GM12878 (cell line): ENCODE measurements at places on chromosomes 4 and X.
A peak's percentile ranks its signal among the peaks of the same experiment; 100 is the strongest.

DNA sequence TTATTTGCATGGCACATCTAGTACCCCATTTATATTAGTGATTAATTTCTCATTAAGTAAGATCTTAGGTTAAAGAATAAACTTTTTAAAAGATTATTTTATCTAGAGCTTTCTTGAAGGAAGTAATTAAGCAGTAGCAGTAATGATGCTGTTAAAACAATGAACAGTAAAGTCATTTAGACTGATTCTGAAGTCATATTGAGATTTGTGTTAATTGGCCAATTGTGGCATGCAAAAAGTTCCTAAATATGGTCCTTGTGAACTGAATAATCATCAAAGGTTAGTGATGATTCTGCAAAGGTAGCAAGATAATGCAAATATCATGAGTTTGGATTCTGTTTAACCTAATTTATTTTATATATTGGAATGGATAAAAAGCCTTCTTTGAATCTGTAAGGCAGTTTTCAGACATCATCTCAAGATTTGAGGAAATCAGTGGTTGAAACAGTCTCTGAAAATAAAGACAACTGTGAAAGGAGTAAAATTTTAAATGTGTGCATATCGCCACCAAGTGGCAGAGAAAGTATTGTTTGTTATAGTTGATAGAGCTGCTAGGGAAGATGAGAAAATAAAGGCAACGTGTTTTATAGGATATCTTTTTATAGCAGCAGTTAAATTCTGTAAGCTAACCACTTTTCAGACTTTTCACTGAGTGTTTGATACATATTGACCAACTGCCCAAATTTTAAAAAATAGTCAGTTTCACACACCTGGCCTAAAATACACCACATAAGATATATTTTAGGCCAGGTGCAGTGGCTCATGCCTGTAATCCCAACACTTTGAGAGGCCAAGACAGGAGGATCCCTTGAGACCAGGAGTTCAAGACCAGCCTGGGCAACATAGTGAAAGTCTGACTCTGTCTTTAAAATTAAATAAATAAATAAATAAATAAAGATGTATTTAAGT lies 79.6 kb downstream of the CCKAR start:
- DNase-seq, result peak; percentile 44

- DNase-seq, result peak; percentile 55
Measured at GRCh38 chr4:112817933-112818593, 181.1 kb downstream of the LARP7 start.

- DNase-seq, result no peak
Measured at GRCh38 chr4:169811476-169811875, 53.7 kb upstream of the HPF1 start.

GRCh38 chr4:186689476-186689875 lies 34.2 kb downstream of the FAT1 start:
- no peak for DNase-seq

- no peak for DNase-seq
Measured at GRCh38 chr4:168279556-168279955, 39.0 kb downstream of the DDX60 start.

DNA sequence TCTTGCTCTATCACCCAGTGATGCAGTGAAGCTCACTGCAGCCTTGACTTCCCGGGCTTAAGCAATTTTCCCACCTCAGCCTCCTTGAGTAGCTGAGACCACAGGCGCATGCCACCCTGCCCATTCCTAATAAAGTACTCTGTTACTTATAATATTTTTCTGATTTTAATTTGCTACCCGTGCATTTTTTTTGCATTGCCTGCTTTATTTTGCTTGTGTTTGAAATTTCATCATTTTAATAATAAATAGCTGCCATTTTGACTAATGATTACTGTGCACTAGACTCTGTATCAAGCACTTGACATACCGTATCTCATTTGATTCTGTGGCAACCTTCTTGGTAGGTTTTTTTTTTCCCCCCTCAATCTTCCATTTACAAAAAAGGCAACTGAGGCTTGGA lies 41.7 kb downstream of the FAM193A start:
- no peak for DNase-seq

DNA sequence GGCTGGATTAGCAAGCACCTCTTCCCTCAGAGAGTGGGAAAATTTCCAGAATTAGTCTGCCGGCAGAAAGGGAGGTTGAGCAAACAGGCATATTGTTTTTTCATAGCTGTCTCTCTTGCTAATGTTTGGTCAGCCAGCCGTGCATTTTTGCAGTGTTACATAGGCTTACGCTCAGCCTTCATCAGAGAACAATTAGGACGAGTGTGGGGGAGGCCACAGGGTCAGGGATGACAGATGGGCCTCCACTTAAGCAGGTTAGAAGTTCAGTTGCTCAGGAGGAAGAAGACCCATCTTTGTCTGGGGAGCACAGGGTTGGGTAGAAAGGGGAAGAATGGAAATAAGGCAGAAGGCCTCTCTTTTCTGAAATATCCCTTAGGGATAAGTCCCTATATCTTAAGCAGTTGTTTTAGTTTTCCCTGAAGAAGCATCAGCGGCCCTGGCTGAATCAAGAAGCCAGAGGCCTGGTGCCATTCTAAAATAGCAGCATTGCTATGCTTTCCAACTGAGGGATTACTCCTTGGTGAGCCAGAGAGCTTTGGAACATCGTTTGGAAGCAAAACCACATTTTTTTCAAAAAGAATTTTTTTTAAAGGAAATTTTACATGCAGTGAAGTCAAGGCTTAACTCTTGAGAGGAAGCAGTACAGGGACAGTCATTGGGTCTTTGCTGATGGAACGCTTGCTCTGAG lies 118.8 kb downstream of the SMIM20 start:
- no peak for DNase-seq

- no peak for DNase-seq
Measured at GRCh38 chrX:16592194-16592770, 57.7 kb upstream of the S100G start.

DNA sequence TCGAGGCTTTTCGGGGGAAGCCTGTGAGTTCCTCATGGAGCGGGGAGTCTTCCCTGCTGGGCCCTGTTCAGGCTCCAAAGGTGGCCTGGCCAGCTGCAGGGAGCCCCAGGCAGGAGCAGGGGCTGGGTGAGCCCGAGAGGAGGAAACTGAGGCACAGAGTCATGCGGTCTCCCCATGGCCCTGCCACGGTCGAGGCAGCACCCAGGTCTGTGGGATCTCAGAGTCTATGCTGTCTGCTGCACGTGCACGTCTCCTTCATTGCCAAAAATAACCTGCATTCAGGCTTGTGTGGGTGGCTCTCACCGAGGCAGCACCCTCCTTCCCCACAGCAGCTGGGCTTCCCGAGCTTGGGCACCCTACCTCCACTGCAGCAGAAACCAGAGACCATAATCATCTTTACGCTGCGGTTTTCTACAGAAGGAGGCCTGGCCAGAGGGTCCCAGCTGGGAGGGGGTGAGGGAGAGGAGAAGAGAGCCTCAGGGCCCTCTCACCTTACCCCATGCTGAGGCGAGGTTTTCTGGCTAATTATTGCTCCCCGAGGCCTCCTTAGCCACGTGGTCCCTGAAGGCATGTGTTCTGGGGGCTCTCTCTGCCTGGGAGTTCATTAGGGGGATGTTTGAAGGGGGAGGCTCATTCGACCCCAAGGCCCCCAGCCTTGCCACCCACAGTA lies 64.3 kb downstream of the CPZ start:
- no peak for DNase-seq

- peak; percentile 41 for DNase-seq
Measured at GRCh38 chr4:82989575-82990429, 20.8 kb downstream of the LIN54 start.

DNA sequence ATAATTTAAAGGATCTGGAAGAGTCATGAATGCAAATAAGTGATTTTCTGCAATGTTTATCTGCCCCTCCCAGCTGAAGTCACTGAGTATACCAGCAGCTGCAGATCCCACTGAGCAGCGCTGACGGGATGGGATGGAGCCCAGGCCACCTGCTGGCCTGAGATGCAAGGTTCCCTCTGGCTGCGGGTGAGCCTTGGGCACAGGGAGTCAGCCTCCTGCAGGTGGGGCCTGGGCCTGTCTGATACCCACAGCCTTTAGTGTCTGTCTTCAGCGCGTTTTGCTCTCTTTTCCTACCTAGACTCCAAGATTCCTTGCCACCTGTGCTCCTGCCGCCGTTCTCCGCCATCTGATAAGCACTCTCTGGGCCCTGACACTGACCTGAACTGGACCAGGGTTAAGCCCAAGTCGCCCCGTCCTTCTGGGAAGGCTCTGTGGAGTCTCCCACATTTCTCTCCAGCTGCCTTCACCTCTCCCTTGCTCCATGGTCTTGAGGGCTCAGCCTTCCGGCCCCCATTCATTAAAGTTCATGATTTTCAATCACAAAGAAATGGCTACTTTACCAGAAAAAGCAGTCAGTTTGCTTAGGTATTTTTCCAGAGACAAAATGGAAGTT lies 223.1 kb upstream of the FAT1 start:
- DNase-seq, result no peak

DNA sequence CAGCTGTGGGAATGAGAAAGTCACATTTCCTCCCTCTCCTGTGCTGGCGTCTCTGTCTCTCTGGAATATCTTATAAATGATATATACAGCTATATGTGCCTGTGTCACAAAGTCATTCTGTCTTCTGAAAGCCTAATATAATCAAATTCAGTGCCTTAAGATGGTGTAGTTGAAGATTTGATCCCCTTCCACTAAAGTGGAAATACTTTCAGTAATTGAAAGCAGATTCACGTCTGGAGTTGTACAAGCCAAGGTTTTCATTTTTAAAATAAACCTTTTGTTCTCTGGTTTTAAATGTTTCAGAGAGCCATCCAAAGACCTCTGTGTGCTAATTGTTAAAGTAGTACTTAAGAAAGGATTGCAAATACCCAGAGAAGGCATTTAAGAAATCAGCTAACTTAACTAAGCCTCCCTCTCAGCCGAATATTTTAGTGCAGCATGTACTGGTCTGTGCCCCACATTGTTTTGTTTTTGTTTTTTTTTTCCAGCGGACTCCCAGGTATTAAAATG lies 206.8 kb downstream of the TENM3 start:
- no peak for DNase-seq

DNA sequence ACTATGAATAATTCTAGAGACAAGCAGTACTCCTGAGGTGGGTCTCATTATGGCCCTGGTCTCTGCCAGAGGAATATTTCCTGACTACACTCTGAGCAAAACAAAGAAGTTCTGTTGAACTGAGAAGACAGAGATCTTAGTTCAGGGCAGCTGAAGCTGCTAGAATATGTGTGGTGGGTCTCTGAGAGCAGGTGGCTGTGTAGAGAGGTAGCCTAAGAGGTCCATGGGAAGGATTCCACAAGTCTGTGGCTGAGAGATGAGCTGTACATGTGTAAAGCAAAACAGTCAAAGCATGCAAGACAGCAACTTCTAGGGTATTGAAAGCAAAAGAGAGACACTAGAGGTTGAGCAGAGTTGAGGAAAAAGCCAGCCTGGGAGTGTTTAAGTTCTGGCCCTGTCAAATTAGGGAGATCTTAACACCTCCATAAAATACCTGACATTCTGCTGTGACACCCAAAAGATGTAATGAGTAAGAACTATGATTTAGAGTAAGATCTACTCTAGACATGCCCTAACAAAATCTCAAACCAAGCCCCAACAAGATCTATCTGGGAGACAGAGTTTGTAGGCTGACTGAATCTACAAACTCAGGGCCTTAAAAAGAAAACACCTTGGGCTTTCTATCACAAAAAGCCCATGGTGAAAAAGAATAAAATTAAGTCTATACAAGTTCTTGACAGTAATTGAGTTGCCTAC lies 274.4 kb downstream of the BANK1 start:
- DNase-seq, result no peak

DNA sequence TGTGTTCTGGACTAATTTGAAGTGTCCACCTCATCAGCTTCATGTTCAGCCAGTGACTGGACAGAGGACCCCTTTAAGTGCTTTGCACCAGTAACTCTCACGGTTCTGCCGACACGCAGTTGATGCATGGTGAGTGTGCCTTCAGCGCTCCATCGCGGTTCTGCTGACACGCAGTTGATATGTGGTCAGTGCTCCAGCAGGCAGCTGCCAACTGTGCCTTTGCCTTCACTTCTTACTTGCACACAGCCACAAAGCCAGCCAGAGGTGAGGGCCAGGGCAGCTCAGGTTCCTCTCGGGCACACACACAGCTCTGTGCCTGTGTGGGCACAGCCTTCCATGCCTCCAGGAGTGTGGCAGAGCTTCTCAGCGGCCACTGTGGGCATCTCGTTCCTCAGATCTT lies 12.4 kb downstream of the NKX1-1 start:
- DNase-seq, result no peak

DNA sequence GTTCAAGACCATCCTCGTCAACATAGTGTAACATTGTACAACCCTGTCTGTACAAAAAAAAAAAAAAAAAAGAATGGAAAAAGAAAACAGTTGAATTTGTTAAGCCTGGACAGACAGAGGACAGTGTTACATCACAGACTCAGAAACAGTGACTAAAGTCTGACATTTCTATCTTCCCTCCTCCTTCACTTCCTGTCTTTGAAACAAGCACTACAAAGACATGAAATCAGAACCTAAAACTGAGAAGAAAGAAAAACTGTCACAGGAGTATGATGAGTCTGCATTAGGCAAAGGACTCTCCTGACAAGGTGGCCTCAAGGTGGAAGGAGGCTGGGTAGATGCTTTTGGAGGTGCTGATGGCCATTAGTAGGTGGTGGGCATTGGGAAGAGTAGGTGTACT lies 126.7 kb downstream of the RBM47 start:
- DNase-seq, result no peak

DNA sequence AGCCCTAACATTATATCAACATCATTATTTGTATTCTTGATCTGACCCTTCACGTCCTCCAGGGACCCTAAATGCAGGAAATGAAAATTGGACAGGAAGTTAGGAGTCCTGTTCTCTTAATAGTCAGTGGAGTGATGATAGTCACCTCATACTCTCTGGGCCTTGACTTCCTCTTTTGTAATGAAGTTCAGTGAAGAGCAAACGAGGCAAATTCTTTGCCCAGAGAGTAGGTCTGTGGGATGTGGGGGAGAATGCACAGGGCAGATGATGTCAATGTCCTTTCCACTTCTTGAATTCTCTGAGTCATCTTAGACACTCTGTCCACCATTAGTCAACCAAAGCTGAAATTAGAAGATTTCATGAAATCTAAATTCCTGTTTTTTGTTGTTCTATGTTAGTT lies 17.1 kb upstream of the GPRIN3 start:
- peak; percentile 19 for DNase-seq

DNA sequence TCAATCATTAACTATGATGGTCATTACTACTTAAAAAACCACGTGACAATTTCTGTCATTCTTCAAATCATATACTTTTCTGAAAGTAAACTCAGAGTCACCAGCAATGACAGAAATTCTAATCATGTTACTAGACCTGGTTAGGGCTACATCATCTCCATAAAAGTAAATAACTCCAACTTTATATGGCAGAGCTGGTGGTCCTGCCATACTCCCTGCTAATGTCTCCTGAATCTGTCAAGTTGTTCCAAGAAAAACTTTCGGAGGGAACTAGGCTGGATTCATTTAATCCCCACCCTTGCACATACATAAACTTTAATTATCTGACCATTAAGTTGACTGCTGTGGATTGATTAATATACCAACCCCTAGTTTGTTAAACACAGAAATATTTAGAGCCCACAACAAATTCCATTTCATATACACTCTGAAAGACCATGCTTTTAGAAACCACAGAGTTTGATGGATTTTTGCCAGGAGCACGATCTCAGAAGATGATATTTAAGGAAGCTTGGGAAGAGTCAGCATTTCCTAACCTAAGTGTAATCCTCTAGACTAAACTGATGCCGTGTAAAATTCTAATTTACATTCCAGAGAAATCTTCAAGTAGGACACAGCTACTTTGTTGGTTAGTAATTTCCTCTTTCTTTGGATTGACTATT lies 577.0 kb downstream of the FAT4 start:
- DNase-seq, result no peak

- DNase-seq, result no peak
Measured at GRCh38 chr4:75907966-75908365, 5.7 kb upstream of the PPEF2 start.
